Substantia nigra (tissue), 51 donors: ENCODE measurements at places on chromosomes 4 and X.
A peak's percentile ranks its signal among the peaks of the same experiment; 100 is the strongest.

- no peak for DNase-seq
These were observed 5.0 kb downstream of the OPRPN start for GRCh38 chr4:70402762-70403161.

- DNase-seq, result no peak
These were observed 32.0 kb downstream of the DAPP1 start for GRCh38 chr4:99848591-99849001.

DNA sequence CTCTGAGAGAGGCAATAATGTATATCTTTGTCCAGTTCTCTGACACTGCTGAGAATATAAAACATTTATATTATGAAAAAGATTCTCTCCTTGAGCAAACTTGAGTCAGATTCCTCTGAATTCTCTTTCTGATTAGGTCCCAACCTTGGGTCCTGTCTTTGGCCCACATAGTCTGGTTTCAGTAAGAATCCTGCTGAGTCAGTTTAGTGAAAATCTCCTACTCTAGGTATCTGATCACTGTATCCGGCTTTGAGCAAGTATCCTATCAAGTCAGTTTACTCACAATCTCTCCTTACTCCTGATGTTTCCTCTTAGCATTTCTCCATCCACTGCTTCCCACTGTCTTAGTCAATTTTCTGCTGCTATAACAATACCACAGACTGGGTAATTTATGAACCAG is 253.9 kb downstream of the OPHN1 start:
- no peak for DNase-seq

GRCh38 chr4:4462970-4463369 is 76.1 kb downstream of the NSG1 start:
- DNase-seq, result no peak

- DNase-seq, result no peak
These were observed 19.2 kb upstream of the RNF4 start for GRCh38 chr4:2449511-2450392.

DNA sequence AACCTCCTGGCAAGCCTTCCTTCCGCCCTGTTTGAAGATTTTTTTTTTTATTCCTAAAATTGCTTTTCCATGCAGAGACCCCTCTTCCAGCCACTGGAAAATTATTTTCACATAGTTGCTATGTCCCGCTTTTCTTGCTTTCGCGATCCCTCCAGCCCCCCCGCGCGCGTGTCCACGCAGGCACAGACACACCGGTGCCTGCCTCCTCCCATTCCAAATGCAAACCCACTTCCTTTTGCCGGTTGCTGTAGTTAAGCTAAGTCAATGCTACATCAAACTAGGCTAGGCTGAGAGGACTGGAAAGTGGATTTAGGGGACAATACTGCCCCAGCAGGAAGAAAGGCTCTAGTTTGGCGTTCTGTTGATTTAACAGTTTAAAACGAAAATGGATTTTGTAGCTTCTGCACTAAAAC is 111.0 kb downstream of the DHX15 start:
- DNase-seq, result no peak

- no peak for DNase-seq
These were observed 393.6 kb downstream of the PDGFC start for GRCh38 chr4:156578005-156578404.

GRCh38 chr4:154465085-154465484 is 26.5 kb downstream of the DCHS2 start:
- no peak for DNase-seq

- DNase-seq, result peak; percentile 63
These were observed 276.5 kb upstream of the AGTR2 start for GRCh38 chrX:115894087-115894486.
